ENCODE measurements at places on chromosomes 7 and 10.

GRCh38 chr10:43939939-43940820 is 291.5 kb upstream of the ZNF32 start:
- DNase-seq = no peak

GRCh38 chr10:97229322-97230015 is 43.7 kb upstream of the SLIT1 start:
- DNase-seq = no peak

DNA sequence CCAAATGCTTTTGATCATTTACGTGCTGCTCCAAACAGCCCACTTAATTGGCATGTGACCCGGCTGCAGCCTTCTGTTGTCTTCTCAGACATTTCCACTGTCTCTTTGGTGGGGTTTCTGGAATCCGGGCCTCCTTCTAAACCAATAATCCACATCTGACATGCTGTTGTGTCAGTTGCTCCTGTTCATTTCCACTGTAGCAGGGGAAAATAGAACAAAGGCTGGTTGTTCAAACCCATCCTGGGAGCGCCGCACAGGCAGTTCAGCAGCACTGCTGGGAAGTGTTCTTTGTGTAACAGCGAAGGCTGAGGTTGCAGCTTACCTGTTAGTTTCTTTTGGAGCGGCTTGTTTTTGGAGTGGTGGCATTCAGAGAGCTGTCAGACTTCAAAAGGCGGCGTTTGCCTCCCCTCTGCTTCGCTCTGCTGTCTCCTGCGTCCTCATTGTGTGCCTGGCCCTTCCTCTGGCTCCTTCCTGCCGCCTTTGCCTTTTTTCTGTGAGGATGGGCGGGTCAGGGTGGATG is 149.4 kb downstream of the SNX10 start:
- no peak for DNase-seq

DNA sequence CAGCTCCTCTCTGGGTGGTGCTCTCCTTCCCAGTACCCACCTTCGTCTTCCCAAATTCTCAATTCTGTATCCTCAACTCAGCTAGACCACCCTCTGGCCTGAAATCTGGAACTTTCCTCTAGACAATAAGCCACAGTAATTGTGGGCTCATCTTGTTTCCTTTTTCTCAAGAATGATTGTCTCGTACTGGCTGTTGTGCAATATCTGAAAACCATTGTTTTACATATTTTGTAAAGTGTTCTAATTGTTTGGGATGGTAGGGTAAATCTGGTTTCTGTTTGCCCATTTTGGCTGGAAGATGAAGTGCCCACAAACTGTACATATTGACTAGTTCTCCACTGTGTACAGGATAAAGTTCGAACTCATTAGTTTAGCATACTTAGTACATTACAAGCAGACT is 11.3 kb upstream of the NOBOX start:
- DNase-seq = no peak

- DNase-seq = no peak
Observed at GRCh38 chr7:92874567-92874966, 38.2 kb upstream of the CDK6 start.

DNA sequence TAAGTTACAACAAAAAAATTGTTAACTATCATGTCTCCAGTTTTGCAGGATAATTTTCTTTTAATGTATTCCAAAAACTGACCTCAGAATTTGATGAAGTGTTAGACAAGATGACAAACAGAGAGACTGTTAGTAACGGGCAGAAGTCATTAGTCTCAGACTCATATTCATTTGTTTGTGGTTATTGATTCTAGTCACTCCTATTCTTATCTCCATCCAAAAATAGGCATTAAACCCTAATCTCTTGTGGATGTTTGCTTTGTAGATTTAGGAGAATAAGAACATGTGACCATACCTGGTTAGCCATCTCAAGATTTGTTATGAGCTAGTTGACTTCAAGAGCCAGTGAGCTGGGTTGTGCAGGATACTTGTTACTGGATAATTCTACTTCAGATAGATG is 261.1 kb downstream of the AUTS2 start:
- DNase-seq = no peak

DNA sequence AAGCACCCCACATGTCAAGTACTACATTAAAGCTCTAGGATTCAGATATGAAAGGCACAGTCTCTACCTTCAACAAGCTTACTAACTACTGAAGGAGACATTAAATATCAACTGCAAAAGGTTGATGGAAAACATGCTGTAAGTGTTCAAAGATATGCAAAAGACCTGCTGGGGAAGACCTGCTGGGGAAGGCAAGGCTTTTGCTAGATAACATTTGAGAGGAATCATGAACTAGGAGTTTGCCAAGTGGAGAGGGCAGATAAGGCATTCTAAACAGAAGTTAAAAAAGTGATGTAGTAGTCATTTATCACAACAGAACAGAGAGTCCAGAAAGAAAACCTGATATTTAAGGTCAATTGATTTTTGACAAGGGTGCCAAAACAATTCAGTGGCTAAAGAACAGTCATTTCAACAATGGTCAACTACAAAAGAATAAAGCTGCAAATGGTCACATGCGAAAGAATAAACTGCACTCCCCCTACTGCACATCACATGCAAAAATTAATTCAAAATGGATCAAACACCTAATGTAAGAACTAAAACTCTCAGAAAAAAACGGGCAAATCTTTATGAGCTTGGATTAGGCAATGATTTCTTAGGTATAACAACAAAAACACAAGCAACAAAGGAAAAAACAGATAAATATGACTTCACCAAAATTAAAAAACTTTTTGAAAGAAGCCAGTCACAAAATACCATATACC is 23.0 kb upstream of the MSS51 start:
- DNase-seq = no peak

GRCh38 chr10:132076578-132077081 is 10.9 kb downstream of the JAKMIP3 start:
- DNase-seq = no peak

Data from chondrocyte (in vitro differentiated cells).